Naive thymus-derived CD8-positive, alpha-beta T cell (primary cell): ENCODE measurements at places on chromosomes 2 and 18. TPM values are rescaled to one million over a fixed set of nuclear protein-coding genes. Genes with fewer than 3 reads are reported as not detected.

The GALR1 gene
- polyA plus RNA-seq: not detected

The RTP5 gene
- polyA plus RNA-seq: not detected

The KCNG3 gene
- not detected for polyA plus RNA-seq

The C2orf74 gene
- polyA plus RNA-seq: 56.9 TPM

The CCDC85A gene
- polyA plus RNA-seq: not detected

The MBD5 gene
- 15.4 TPM for polyA plus RNA-seq

The ALK gene
- not detected for polyA plus RNA-seq

The MYO1B gene
- polyA plus RNA-seq: 0.76 TPM

The CTNNA2 gene
- not detected for polyA plus RNA-seq

The MYO3B gene
- polyA plus RNA-seq: not detected

GRCh38 chr2:235206980-235207579 lies 255.3 kb downstream of the SH3BP4 start:
- no peak for DNase-seq
- H3K4me3 ChIP-seq: no peak overlapping the region
- no peaks in the 10 kb centered on the region for H3K4me1 ChIP-seq
- no peak overlapping the region for H3K27ac ChIP-seq

DNA sequence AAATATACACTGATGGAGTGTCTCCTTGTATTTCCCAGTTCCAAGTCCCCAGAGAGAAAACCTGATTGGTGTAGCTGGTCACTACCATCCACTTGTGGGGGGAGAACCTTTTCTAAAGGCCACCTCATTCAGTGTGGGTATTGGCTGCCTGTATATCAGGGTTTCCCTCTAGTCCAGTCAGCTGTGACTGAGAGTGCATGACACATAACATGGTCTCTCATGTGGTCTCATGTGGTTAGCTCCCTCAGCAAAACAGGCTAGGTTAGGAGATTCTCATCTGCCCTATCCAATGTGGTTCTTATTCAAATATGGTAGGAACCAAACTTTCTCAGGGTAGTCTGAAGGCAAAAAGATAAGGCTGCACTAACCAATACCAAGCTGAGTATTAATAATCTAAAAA lies 4.1 kb upstream of the GORASP2 start:
- peaks cover 3% of the 10 kb centered on the region for H3K36me3 ChIP-seq
- no peak overlapping the region for H3K27ac ChIP-seq
- no peaks in the 10 kb centered on the region for H3K27me3 ChIP-seq
- no peak for DNase-seq
- no peak overlapping the region for H3K4me3 ChIP-seq

GRCh38 chr2:127705391-127706065 lies 4.2 kb downstream of the SFT2D3 start:
- no peak overlapping the region for H3K4me3 ChIP-seq
- H3K27me3 ChIP-seq: no peaks in the 10 kb centered on the region
- H3K27ac ChIP-seq: peak overlapping the region; percentile 18
- DNase-seq: no peak
- peaks cover 42% of the 10 kb centered on the region for H3K4me1 ChIP-seq
- peaks cover 26% of the 10 kb centered on the region for H3K36me3 ChIP-seq

- H3K27me3 ChIP-seq: peaks cover 33% of the 10 kb centered on the region
- peaks cover 15% of the 10 kb centered on the region for H3K4me1 ChIP-seq
- peaks cover 4% of the 10 kb centered on the region for H3K36me3 ChIP-seq
- no peak overlapping the region for H3K4me3 ChIP-seq
- no peak overlapping the region for H3K27ac ChIP-seq
- no peak for DNase-seq
Measured at GRCh38 chr2:170721678-170722077, 6.5 kb downstream of the SP5 start.

DNA sequence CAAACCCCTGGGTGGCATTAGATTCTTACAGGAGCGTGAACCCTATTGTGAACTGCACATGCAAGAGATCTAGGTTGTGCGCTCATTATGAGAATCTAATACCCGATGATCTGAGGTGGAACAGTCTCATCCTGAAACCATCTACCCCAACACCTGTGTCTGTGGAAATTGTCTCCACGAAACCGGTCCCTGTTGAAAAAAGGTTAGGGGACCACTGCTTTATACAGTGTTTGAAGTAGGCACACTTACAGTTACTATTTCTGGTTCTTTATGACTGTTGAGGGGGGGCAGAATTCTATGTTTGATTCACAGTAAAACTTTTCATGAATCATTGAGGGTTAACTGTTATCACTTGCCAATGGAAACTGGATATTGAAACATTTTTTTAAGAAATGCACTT lies 72.0 kb downstream of the RIF1 start:
- no peaks in the 10 kb centered on the region for H3K4me1 ChIP-seq
- DNase-seq: no peak
- no peak overlapping the region for H3K27ac ChIP-seq
- no peaks in the 10 kb centered on the region for H3K27me3 ChIP-seq

DNA sequence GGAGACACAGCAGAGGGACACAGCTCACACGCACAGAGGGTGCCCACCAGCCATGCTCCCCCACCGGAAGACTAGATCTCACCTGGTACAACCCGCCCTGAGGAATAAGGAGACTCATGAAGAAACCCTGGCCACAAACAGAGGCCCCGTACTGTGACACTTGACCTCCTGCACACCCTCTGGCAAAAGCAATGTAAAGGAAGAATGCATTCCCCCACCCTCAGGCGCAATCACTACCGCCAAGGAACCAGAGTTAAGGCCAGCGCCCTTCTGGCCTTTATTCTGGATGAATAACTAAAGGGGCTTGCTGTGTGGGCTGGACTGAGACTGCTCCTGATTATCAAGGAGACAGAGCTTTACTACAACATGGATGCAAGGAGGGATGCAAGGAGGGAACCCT lies 509.2 kb upstream of the SPHKAP start:
- H3K4me3 ChIP-seq: no peak overlapping the region
- H3K36me3 ChIP-seq: no peaks in the 10 kb centered on the region
- H3K4me1 ChIP-seq: no peaks in the 10 kb centered on the region
- DNase-seq: no peak
- H3K27ac ChIP-seq: no peak overlapping the region
